ENCODE measurements at places on chromosomes 11 and 22.

DNA sequence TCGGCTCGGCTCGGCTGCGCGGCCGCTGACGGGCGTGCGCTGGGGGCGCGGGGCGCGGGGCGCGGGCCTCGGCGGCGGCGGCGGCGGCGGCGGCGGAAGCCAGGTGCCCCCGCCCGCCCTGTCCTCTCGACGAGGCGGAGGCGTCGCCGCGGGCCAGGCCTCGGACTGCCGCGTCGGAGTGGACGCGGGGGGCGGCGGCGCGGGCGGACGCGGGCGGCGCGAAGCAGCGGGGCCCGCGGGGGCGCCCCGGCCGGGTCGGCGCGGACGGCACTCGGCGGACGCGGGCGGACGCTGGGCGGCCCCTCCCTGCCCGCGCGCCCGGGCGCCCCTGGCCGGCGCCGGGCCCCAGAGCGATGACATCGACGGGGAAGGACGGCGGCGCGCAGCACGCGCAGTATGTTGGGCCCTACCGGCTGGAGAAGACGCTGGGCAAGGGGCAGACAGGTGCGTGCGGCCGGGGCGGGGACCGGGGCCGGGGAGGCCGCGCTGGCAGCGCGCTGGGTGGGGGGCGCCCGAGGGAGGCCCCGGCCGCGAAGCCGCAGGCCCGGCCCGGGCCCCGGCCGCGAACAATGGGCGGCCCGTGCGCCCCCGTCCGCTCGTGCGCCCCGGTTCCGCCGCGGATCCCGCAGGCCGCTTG is at the start of gene BRSK2:
BRSK2 (plus strand) TSS at position 3 of the 637 bp plus-strand sequence; CDS start at position 354, 351 bp downstream.
- no peak for DNase-seq

GRCh38 chr11:57321388-57322255 is 3.1 kb downstream of the TNKS1BP1 start:
- no peak for DNase-seq

DNA sequence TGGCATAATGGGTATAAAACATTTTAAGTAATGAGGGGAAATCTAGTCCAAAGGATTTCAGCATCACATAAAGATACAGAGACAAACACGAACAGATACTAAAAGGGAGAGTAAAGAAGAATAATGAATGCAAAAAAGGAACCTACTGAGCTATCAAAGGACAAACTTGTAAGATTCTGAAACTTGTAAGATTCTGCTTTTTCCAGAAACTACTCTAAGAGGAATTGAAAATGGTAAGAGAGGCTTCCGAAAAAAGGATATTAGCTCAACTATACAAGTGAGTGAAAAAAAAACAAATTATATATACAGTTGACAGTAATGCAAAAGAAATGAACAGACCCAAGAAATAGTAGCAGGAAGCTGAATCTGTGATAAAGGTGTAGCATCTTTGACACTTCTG is 37.7 kb downstream of the POLD3 start:
- DNase-seq: no peak

- DNase-seq: no peak
These were observed 1182.7 kb downstream of the BRD1 start for GRCh38 chr22:48644997-48645396.
